ENCODE measurements at places on chromosomes 4 and X.

- DNase-seq = no peak
Measured at GRCh38 chrX:54994099-54994498, at the start of gene PFKFB1. TSS of gene PFKFB1 (minus strand) at chrX:54994188. CDS start at chrX:54994007, 181 bp downstream.

DNA sequence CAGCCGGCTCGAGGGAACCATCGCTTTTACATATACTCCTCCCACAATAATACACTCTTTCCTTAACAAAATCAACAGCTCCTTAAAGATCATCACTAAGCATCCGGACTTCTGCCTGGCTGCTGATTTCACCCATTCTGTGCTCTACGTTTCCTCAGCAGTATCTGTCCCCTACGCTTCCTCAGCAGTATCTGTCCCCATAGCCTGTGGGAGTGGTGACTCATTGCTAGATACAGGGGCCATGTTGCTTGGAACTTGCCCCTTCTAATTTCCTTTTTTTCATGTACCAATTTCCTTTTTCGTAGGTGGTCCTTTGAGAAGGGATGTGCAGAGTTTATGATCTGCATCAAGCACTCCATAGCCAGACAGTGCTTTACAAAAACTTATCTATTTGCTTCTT lies 18.6 kb downstream of the MAP3K15 start:
- DNase-seq = no peak

DNA sequence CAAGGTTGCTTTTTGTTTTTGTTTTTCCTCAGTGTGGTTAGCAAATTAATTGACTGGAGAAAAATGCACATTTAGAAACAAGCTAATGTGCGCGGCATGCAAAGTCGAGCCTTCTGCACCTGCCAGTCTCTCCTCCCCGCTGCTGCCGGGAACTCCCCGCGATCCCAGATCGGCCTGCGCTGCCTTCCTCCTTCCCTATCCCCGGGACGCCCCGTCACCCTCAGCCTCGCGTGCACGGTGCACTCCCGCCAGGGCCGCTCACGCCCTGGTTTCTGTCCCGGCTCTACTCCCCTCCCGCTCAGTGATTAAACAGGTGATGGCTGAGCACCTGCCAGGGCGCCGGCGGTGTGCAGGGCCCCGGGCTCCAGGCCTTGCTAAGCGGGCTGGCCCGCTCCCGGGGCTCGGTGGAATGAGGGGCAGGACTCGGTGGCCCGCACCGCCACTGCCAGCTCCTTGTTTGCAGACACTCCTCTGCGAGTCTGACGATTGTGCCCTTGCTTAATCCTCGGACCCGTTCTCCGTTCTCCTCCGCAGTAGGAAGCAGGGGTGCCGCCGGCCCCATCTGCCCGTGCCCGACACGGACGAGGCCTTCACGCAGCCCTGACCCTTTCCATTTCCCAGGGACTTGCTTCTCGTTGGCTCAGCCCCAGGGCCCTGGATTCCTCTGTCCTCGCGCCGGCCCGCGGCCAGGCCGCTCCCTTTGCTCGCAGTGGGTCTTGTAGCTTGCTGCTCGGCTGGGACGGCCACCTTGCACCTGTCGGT lies 143.4 kb downstream of the TRIML1 start:
- DNase-seq = no peak

- no peak for DNase-seq
Measured at GRCh38 chr4:98481167-98481566, 177.2 kb downstream of the TSPAN5 start.

All from NCI-H774 (cell line).